ENCODE measurements at places on chromosomes 12 and 14.

GRCh38 chr12:104957719-104958000 is 430 bp downstream of the SLC41A2 start:
- no peak for DNase-seq

GRCh38 chr14:63472986-63473788 is 70.0 kb downstream of the PPP2R5E start:
- DNase-seq: no peak

- DNase-seq: no peak
Measured at GRCh38 chr14:102821252-102821651, 44.0 kb downstream of the TRAF3 start.

DNA sequence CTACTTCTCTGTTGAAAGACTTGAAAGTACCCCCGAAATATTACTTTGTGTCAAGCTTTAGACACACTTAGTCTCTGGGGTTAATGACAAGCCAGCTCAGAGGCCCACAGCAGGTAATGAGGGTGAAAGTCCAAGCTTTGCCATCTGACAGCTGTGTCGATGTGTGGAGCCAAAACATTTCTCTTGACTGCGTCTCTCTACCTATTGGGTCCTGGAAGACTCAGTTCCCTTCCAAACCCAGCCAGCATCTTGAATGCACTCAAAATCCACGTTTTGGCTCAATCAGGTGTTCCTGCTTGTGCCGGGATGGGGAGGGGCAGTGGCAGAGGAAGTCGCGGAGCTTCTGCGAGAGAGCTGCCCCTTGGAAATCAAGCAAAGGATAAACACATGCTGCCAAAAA is 3.2 kb downstream of the PLXNC1 start:
- no peak for DNase-seq

DNA sequence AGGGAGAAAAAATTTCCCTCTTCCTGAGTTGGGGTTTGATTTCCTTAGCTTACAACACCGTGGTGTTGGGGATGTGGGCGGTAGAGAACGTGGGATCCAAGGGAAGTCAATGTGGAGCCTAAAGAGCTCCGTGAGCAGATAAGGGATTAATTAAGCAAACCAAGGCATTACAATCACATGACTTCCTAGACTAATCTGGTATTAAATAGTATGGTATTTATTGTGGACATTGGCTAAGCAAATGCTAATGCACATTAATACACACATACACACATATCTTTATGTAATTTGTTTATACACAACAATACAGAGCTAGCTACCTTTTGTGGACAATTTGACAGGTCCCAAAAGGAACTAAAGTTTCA is 791 bp upstream of the RNF41 start:
- DNase-seq: no peak

DNA sequence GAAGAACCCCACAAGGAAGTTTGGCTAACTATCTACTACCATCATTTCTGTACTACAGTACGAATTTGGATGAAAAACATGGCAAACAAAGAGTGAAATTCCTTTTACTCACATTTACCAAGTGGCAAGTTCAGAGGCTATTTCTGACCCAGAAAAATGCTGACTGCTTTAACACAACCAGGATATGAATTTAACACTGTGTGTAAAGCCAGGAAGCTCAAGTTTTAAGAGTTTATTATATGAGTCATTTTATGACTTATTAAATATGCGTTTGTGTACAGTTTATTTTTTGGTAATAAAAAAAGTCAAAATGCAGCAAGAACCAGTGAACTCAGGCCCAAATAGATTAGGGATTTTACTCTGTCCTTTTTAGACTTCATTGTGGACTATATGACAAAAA is 58.4 kb upstream of the STAC3 start:
- DNase-seq: no peak

DNA sequence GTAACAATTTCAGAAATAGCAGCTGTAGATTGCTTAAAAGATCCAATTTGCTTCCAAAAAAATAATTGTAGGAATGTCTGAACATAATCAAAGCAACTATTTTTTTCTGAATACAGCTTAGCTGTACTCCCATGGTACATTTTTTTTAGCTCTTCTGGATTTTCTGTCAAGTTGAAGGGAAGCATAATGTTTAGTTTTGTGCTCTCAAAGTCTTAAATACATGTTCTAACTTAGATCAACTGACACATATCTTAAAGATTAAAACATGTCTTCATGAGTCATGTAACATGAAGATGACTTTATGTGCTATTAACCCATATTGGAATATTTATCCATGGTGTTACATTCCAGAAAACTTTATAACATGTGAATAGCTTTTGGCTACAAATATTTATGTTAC is 255.7 kb downstream of the BTG1 start:
- DNase-seq: no peak

DNA sequence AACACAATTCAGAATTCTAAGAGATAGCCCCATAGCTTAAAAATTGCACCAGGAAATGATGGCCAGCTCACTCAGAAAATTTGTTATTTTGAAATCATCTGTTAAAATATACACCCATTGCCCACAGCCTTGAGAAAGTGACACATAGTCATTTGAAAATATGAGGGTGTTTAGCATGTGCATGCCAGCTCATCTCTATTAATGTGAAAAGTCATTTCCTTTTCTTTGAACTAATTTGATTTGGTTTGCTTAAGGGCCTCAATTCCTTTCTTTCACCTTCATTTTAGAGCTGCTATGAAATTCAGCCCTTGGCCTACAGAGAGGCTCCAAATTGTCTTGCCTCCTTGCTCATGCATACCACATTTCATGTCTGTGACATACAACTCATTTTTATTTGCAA is 241.4 kb downstream of the PHLDA1 start:
- no peak for DNase-seq

DNA sequence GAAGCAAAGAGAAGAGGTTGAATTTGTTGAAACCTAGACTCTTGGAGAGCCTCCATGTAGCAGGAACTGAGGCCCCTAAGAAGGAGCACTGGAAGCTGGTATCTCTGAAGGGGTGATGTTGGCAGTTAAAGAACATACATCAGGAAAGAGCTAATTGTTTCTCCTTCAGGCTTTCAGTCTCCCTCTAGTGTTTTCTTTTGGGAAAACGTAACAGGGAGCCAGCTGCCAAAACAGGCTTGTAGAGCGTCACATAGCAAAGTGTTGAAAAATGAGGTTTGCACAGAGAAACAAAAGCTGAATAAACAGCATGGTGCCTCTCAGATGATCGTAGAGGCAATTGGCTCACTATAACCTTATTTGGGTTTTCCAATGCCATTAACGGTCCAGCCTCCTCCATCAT is 46.9 kb upstream of the CAND1 start:
- no peak for DNase-seq

DNA sequence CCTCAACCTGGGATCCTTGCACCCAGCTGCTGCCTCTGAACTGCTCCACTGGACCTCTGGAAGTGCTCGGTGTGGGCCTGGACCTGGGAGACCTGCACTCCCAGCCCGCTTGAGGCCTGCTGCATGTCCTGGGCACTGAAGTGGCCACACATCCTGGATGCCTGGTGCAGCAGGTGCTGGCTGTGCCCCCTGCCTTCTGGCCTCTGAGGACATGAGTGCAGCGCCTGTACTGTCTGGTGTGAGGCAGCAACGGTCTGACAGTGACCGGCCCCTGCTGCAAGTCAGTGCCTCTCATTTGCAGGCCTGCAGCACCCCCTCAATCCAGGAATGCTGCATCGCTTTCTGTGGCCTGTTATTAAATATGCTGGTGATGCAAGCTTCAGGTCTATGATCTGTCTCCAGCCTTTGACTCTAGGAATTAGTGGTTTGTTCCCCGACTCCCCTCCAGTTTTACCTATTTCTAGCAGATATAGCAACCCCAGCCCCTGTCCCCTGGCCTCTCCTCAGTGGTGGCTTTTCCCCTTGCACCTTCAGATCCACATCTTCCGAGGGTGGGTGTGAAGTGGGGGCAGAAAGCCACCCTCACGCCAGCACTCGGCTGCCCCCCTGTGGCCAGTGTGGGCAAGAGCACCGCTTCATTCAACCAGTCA is 3.6 kb downstream of the SMIM41 start:
- DNase-seq: no peak

DNA sequence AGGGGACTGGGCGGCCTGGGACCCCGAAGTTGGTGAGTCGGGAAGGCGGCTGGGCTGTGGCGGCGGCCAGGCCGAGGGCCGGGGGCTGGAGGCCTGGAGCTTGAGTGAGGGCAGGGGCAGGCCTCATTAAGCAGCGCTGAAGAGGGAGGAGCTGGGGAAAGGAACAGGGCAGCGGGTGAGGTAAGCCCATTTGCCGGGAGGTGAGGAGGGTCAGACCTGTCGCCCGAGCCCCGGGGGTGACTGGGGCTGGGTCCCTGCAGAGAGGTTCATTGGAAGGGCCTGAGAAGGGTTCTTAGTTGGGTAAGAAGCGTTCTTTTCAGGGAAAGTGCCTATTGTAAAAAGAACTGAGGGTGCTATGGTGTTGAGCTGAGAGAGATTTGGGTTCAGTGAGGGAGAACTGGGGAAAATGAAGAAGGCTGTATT is 441 bp downstream of the RAB5B start:
- no peak for DNase-seq

GRCh38 chr12:65497660-65498059 is 219.2 kb downstream of the MSRB3 start:
- DNase-seq: no peak

DNA sequence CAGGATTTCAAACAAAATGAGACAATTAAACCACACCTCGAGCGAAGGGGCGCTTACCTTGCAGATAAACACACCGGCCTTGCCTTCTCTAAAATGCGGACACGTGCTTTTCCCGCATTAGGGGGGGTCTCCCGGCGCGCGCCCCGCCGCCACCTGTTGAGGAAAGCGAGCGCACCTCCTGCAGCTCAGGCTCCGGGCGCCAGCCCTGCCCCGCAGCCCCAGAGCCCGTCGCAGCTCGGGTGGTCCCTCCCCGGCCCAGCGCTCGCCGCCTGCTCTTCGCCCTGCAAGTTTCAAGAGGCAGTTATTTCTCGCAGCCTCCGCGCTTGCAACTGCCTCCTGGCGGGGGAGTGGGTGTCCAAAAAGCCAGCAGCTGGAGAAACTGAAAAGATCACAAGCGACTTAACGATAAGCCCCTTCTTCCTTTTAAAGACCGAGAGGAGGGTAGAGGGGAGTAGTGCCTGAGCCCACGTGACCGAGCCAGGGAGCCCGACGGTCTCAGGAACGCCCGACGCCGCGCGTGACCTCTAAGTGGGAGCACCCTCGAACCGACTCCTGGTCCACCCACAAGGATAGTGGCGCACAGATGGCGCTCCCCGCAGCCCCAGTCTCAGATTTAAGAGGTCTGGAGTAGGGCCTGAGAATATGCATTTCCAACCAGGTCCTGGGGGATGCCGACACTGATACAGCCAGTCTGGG is at the start of gene ESR2:
Gene ESR2 (minus strand): TSS at position 396 of the 696 bp plus-strand sequence. CDS start 11,386 bp downstream, outside the sequence.
- DNase-seq: no peak

- DNase-seq: no peak
Measured at GRCh38 chr12:12182703-12183365, 84.0 kb downstream of the LRP6 start.

GRCh38 chr14:21891921-21892320 is 218.3 kb upstream of the OR4E1 start:
- DNase-seq: no peak

GRCh38 chr12:32545413-32545980 is 133.6 kb upstream of the DNM1L start:
- DNase-seq: no peak

DNA sequence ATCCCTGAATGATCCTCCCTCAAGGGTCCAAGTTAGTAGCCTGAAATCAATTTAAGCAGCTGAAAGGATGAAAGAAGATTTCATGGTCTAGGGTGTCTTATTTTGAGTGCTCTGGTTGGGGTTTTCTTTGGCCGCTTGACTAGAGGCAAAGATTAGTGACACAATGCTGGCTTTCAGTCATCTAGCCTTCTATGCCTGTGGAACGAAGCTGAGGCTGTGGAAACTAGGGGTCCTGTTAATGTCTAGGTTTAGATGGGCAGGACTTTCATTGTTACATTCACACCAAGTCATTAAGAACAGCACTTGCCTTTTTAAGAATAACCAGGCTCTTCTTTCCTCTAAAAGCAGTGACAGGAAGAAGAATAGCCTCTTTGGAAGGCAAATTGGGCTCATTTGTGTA is 253.8 kb upstream of the E2F7 start:
- no peak for DNase-seq

DNA sequence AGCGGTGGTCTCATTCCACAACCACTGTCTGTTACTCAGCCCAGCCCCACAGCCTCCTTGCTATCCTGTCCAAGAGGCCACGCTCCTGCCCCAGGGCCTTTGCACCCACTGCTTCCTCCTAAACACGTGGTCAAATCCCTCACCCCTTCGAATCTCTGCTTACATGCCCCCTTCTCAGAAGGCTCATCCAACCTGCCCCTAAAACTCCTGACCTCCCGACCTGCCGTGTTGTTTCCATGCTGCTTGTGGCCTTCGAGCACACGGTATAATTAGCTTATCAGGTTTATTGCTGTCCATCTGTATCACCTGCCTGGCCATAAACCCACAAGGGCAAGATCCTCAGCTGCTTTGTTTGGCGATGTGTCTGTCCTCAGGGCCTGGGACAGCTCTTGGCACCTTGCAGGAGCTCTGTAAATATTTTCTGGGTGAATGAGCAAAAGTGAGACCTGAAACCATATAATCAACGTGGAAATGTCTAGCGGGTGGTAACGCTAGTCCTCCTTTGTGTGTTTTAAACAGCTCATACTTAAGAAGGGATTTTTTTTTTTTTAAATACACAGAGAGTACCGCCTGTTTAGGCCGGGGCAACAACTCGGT is 36.0 kb downstream of the SCARB1 start:
- no peak for DNase-seq

DNA sequence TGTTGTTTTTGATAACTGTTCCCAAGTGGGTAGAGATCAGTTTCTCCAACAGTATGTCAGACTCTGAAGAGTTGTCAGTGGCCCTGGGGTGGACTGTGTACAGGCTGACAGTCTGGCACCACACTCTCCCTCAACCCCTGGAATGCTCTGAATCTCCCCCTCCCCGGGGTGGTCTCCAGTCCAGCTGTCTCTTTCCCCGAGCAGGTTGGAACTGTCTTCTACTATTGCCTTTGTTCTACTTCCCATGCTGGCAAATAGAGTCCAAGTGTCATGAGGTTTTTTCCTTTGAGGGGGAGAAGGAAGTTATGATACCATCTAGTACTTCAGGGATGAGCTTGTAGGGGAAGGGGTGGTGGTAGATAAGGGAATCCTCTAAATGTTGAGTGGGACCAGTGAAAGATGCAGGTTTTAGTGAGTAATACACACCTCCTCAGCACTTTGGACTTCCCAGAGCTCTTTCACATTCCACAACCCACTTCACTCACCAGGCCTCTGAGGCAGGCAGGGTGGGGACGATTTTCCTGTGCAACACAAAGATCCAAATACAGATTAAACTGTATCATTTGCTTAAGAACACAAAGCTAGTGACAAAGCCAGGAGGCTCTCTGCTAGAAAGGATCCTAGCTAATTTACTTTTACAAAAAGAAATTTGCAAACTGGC is 170.7 kb upstream of the GZMB start:
- no peak for DNase-seq

- no peak for DNase-seq
Measured at GRCh38 chr14:23512156-23512555, 39.4 kb downstream of the ZFHX2 start.

- DNase-seq: no peak
Measured at GRCh38 chr14:99506276-99506675, 25.1 kb downstream of the CCNK start.

- DNase-seq: no peak
Measured at GRCh38 chr14:60317609-60318008, 68.6 kb downstream of the PPM1A start.

GRCh38 chr12:6074979-6075585 is 49.4 kb downstream of the VWF start:
- DNase-seq: no peak

GRCh38 chr14:92783813-92784431 is 10.2 kb upstream of the GOLGA5 start:
- no peak for DNase-seq
